ENCODE measurements at places on chromosomes 5 and 9.

DNA sequence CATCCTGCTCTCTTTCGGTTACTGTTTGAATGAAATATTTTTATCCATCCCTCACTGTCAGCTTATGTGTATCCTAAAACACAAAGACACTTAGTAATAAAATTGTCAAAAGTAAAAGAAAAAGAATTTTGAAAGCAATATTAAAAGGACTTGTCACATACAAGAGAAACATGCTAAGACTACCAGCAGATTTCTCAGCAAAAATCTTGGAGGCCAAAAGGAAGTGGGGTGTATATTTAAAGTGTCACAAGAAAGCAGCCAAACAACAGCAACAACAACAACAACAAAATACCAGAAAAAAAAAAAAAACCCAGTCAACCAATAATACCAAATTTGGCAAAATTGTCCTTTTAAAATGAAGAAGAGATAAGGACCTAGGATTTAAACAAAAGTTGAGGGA, 678.7 kb upstream of the TYRP1 start:
- DNase-seq: no peak

DNA sequence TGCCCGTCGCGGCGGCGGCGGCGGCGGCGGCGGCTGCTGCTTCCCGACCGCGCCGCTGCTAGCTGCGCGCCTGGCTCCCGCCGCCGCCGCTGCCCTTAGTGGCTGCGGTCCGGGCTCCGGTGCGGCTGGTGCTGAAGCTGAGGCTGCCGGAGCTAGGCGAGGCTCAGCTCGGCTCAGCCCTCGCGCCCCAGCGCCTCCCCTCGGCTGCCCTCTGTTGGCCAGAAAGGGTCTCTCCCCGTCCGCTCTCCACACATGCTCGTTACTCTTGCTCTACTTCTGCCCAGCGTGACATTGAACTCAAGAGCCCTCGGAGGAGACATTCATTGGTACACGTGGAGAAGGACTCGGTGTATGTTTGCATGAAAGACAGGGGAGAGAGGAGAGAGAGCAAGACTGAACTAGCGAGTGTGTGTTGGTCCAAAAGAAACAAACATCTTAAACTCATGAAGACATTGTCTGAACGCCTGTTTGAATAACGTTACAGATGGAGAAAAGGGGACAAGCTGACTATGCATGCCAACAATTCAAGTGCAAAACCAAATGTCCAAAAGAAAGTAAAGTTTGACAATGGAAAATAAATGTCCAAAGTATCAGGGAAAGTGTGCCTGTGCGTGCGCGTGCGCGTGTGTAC, at the start of gene HCN1:
Gene HCN1, minus strand, starts transcription at position 175 of the 631 bp plus-strand sequence.
- DNase-seq: peak; percentile 42

DNA sequence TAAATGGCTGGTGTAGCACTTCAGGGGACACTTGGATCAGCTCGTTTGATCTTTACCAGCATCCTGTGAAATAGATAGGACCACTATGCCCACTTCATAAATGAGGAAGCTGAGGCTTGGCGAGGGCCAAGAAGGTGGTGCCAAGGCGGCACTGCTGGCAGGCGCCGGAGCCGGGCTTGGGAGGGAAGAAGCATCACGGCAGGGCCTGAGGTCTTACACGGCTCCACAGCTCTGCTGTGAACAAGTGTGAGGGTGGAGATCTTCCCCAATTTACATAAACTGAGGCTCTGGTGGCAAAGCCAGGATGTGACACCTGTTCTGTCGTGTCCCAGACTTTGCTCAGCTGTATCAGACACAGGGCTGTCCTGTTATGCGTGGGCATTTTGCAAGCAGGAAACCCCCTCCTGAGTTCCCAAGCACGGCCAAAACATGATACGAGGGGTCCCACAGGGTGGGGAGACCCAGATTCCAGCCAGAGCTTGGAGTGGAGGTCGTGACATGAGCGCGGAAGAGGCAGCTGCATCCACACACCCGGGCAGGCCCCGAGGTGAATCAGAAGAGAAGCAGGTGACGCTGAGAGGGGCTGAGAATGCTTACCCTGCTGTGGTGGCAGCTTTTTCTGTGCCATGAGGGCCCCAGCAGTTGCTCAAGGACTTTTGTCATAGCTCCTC, 117.5 kb upstream of the BOD1 start:
- DNase-seq: no peak

GRCh38 chr9:112104401-112104800, 70.7 kb downstream of the SUSD1 start:
- DNase-seq: peak; percentile 13

- no peak for DNase-seq
Measured at GRCh38 chr9:115978659-115979096, 174.9 kb upstream of the PAPPA start.

DNA sequence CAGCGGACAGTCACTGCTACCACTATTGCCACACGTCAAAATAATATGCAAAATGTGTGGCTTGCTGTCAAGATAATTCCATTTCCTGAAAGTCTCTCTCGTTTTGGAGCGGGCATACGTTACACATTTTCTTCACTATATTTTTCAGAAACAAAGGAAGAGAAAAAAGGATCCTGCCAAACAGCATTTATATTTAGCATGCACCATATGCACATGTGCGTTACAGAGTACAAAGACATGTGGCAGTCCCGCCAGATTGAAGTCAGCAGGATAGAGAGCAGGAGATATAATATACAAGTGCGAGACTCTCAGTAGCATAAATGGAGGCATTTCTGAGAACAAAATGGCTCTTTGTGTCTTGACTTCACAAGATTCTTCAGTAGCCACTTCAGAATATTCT, 221.6 kb upstream of the KIF2A start:
- no peak for DNase-seq

- DNase-seq: no peak
Measured at GRCh38 chr9:128288273-128289004, 12.4 kb downstream of the SWI5 start.
